Pulmonary artery endothelial cell (primary cell): ENCODE measurements at places on chromosomes 12 and 14. TPM values are rescaled to one million over a fixed set of nuclear protein-coding genes. Genes with fewer than 3 reads are reported as not detected.

Gene FGFR1OP2
- total RNA-seq = 78.3 and 98.4 TPM in 2 replicates

DNA sequence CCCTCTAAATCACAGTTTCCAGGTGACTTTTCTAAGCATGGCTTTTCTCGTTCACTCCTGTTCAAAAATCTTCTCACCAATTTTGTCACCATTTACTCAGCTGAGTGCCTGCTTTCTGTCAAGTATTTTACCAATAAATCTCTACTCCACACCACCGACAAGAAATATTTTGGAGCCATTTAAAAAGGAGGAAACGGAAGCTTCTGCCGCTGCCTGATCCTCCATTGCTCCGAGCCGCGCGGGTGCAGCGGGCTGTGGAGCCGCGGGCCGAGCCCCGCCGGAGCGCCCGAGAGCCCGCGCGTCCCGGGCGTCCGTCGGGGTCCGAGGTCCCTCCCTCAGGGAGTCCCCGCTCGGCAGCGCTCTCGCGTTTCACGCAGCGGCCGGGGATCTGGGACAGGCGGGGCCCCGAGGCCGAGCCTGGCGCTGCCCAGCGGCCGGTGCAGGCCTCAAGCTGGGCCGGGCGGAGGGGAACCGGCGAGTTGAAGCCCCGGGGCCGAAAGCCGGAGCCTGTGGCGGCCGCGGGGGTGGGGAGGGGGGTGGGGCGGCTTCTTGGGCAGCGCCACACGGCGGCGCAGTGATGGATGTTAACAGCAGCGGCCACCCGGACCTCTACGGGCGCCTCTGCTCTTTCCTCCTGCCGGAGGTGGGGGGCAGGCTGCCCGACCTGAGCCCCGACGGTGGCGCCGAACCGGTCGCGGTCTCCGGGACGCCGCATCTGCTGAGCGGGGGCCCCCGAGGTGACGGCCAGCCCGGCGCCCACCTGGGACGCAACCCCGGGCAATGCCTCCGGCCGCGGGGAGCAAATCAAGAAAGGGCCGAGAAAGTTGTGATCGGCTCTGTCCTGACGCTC lies 1.1 kb upstream of the HEBP1 start:
- no peak for DNase-seq

GRCh38 chr14:73773441-73774240 lies 59.5 kb upstream of the PNMA1 start:
- no peak for DNase-seq

GRCh38 chr12:46082490-46083200 lies 92.3 kb upstream of the SCAF11 start:
- no peak for DNase-seq

GRCh38 chr12:43289426-43289801 lies 262.6 kb downstream of the ADAMTS20 start:
- DNase-seq = no peak

Gene MYO1H
- total RNA-seq = not detected in 2 replicates

- no peak for DNase-seq
These were observed 860.0 kb downstream of the RPS29 start for GRCh38 chr14:48726080-48726642.

Gene CLMN
- 3.6 and 4.8 TPM in 2 replicates for total RNA-seq

Gene MDGA2
- total RNA-seq = 0.18 TPM in 1 of 2 replicates, not detected in the other

DNA sequence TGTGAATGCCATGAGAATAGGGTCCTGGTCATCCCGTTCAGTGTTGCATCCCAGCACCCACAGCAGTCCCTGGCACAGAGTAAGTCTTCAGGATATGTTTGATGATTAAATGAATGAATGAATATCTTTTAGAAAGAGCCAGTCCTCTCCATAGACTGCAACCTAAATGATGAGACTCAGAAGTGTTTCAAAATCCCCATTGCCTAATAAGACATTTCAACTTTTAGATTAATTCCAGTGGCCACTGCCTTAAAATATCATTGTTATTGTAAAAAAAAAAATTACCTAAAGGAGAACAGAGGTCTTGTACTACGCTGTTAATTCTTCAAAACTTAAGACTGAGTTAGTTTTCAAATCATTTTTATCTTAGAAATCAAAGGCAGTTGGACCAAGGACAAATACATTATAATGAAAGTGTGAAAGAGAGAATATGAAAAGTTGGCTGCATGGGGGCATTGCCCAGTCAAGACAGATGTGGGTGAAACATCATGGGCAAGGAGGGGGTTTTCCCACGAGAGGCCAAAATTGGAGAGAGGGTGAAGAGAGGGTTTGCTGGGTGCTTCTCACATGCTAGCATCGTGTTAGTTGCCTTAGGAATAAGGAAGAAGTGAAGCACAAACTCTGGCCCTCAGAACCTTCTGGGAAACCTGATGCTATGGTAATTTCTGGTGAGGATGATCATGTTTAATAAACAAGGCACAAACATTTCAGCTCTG lies 26.3 kb upstream of the CPM start:
- no peak for DNase-seq

- no peak for DNase-seq
These were observed 430.7 kb upstream of the DCN start for GRCh38 chr12:91613223-91613779.

DNA sequence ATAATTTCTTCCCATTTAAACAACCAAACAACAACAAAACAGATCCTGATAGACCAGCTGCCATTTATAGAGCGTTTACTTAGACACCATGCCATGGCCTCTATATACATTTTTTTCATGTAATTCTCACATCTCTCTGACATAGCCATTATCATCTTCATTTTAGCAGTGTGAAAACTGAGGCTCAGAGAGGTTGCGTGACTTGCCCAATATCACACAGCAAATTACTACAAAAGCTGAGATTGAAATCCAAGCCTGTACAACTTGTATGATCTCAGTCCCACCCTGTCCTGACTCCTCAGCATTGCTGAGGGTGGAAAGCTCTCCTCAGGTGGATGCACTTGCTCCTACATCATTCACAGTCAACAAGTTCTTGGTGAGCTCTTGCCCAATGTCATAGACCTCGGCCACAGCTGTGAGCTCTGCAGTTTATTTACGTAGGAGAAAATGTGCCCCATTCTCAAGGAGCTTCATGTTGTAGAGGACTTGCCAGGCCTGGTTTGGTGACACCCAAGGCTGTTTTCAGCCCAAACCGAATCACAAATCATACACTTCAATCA lies 55.5 kb downstream of the CRACR2A start:
- DNase-seq = no peak

- DNase-seq = no peak
These were observed 71.0 kb downstream of the PHETA1 start for GRCh38 chr12:111297703-111298426.

DNA sequence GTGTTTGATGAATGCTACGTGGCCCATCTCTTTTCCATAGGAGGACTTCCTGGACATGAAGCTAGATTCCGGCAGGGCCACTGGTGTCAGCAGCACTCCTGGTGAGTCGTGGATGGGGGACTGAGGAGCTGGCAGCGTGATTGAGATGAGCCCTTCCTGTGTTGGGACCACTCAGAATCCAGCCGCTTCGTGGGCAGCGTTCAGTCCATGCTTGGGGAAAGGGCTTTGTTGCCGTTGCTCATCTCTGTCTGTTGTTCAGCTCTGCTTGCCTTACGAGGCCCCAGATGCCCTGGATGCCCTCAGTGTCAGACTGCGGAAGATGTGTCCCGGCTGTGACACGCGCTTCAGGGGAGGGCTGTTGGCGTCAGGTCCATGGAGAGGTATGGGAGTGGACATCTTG lies 127.1 kb upstream of the RTL1 start:
- DNase-seq = no peak

Gene SLC6A13
- not detected in 2 replicates for total RNA-seq

GRCh38 chr14:39097159-39097558 lies 5.9 kb downstream of the SEC23A start:
- no peak for DNase-seq

GRCh38 chr12:88493636-88494035 lies 86.6 kb downstream of the KITLG start:
- DNase-seq = no peak

- DNase-seq = no peak
These were observed 218.1 kb upstream of the RTL1 start for GRCh38 chr14:101121508-101122139.

Gene NTS
- not detected in 2 replicates for total RNA-seq
